NCI-H446 treated with DMSO at 0.1 percent for 48 hours (cell line): ENCODE measurements at places on chromosomes 6 and 20.

GRCh38 chr6:1242021-1242420, 69.9 kb upstream of the FOXQ1 start:
- DNase-seq, result no peak

DNA sequence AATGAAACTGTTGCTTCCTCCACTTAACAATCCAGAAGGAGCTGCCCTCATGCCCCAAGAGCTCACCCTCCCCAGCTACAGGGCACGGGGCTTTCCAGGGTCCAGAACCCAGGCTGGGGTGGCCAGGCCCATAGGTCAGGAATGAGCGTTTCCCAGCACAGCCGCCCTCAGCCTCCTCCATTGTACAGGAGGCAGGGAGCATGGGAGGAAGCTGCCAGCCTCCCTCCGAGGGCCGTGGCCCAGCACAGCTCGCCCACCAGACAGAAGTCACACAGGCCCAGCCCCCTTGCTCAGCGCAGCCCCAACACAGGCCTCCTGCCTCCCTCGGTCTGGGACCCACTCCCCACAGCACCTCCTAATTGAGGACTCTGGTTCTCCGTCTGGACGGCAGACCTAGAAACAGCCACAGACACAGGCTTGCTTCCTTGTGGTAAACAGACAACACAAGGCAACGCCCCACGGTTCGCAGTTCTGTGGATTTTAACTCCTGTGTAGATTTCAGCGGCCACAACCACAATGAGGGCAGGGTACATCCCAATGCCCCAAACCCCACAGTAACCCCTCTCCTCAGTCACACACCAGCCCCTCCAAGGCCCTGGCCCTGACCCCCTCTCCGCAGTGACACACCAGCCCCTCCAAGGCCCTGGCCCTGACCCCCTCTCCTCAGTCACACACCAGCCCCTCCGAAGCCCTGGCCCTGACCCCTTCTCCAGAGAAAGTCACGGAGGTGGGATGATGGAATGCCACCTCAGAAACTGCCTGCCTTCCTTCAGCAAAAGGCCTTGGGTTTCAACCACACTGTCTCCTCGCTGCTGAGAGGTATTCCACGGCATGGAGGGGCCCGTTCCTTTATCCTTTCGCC, 173.5 kb downstream of the DLL1 start:
- DNase-seq, result no peak

DNA sequence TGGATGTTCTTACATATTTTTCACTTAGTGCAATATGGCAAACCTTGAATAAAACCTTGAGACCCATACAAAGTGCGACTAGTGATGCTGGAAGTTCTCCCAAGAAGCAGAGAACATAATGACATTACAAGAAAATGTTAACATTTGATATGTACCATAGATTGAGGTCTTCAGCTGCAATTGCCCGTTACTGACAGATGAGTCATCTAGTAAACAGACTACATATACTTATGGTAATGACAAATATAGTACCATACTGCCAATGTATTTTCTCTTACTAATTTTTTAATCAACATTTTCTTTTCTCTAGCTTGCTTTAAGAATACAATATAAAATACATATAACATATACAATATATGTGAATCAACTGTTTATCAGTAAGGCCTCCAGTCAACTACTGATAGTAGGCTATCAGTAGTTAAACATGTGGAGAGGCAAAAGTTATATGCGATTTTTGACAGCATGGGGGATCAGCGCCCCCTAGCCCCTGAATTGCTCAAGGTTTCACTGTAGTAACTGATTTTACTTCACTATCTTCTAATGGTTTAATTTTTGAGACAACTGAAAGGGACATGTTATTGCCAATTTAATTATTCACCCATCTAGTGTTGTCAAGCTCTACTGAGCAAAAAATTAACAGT, 166.7 kb upstream of the ADGRB3 start:
- no peak for DNase-seq

- no peak for DNase-seq
These were observed 57.7 kb upstream of the SLC22A1 start for GRCh38 chr6:160063771-160064413.

DNA sequence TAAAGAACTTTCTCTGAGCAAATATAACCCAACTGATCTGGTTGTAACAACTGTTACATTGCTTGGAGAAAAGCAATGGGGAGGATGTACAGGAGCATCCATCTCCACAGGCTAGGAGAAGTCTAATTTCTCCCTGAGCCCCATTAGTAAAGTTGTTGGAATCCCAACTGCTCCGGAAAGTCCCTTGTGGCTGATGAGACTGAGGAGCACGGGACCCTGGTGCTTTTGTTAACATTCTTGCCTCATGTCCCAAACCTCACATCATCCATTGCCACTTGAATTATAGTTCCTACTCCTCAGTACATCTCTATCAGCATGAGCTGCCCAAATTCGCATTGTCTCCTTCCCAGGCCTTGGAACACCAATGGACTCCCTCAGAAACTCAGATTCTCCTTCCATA, 260.6 kb upstream of the BMP2 start:
- DNase-seq, result no peak

DNA sequence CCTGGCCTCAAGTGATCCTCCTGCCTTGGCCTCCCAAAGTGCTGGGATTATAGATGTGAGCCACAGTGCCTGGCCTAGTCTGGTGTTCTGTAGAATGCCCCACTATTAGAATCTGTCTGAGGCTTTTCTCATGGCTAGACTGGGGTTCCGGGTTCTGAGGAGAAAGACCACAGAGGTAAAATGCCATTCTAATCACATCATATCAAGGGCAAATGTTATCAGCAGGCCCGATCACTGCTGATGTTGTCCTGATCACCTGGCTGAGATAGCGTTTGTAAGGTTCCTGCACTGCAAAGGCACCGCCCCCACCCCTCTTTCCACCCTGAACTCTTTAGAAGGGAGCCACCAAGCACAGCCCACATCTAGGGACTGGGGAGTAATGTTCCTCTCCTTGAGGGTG, 6.7 kb upstream of the SRC start:
- no peak for DNase-seq

DNA sequence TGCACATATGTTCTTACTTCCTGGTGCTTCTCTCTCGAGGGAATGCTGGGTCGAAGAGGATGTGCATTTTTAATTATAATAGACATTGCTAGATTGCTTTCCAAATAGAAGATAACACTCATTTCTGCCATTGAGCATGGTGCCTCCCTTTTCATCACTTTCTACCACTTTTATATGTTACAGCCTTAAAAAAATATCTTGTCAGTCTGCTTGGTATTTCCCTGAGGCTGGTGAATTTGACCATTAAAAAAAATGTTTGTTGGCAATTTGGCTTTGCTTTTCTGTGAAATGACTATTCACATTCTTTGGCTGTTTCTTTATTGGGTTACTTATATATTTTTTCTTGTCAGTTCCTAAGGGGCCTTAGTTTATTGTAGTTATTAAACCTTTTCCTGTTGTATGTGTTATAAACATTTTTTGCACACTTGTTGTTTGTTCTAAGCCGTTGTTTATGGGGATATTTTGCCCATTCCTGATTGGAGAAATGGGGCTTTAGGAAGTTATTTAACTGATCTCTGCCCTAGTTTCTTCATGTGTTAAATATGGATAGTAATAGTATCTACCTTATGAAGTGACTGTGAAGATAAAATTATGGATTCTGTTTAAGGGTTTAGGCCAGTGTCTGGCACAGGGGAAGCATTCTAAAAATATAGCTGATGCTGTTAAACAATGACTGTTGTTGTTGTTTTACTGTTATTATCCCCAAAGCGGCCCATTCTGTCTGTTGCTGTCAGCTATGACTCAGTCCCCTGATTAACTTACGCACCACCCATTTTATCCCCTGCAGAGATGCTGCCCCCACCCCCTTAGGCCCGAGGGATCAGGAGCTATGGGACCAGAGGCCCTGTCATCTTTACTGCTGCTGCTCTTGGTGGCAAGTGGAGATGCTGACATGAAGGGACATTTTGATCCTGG, 3.8 kb downstream of the DDR1 start:
- DNase-seq, result no peak

GRCh38 chr20:51122931-51123658, 100.2 kb upstream of the KCNG1 start:
- DNase-seq, result no peak

GRCh38 chr6:36692220-36692619, 5.4 kb upstream of the RAB44 start:
- DNase-seq, result no peak

DNA sequence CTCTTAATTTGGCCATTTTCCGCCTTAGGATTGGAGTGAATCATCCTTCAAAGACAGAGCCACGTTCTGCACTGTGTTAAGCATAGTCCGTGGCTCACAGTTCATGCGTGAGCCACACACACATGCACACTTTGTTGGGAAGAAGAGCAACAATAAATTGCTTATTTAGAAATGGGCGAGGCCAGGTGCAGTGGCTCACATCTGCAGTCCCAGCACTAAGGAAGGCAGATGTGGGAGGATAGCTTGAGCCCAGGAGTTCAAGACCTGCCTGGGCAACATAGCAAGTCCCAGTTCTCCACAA, 131.3 kb downstream of the ZDHHC14 start:
- no peak for DNase-seq

DNA sequence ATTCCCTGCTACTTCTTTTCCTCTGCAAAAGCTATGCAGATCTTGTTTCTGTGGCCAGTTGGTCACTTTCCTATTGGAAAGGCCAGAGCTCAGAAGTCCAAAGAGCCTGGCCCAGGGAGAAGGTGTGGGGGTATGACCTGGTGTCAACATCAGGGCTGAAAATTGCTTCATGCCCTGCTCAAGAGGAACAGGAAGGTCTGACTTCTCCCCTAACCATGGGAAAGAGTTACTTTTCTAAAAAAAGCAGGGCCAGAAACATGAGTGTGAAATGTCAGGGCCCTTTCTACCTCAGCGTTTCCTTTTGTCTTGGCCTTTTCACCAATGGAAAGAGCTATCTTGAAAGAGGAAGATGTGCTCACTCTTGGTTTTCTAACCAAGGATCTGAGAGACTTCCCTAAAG, 117.4 kb downstream of the MAFB start:
- no peak for DNase-seq

DNA sequence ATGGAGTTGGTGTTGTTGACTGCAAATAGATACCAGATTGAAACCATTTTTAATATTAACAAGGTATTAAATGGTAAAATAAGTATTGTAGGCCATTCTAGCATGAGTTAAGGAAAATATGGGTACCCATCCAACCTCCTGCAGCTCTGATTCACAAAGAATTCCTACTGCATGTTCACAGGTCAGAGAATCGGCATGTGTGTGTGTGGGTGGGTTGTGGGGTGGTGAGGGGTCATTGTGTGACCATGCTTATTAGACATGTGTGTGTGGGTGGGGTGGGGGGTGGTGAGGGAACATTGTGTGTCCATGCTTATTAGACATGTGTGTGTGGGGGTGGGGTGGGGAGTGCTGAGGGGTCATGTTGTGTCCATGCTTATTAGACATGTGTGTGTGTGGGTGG, 3.2 kb downstream of the IYD start:
- DNase-seq, result no peak

GRCh38 chr6:149052350-149053106, 265.0 kb upstream of the TAB2 start:
- no peak for DNase-seq

DNA sequence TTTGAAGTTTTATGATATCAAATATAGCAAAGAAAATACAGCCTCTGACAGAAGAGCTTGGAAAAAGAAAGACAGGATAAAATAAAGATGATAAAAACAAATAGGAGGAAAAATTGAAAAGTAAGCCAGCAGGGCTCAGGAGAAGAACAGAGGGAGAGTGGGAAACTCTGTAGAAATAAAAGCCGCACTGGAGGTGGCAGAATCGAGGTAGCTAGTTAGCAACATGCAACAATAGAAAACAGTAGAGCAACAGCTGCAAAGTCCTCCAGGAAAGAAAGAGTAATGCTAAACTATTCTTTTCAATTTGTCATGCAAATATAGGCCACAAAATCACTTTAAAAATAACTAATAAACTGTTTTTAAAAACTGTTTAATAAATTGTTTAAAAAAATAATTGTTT, 28.8 kb downstream of the HBS1L start:
- no peak for DNase-seq

GRCh38 chr6:89853068-89853467, 23.4 kb downstream of the CASP8AP2 start:
- no peak for DNase-seq

DNA sequence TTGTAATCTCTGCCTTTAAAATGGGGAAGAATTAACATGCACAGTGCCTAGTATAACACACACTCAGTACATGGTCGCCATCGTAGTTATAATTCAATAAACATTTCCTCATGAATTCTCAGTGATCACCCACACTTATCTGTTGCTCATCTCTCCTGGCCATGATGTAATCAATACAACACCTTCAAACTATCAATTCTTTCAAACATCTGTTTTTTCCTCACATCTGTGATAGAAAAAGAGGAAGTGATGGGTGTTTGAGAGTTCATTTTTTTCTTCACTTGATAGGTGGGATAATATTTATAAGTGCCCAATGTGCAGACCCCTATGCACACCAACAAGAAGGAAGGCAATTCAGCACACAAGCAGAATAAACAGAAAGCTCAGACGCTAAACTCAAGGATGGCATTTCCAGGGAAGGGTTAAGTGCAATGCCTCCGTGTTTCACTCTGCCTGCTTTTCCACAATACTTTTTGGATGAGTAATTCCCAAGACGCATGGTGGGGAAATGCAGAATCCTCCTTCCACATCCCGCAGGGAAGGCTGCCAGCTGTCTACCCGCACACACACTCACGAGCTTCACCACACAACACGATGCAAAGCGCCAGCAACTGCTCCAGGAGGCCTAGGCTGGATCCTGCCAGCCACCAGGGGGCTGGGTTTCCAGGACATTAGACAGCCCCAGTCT, 100.3 kb downstream of the GMPR start:
- peak; percentile 77 for DNase-seq

DNA sequence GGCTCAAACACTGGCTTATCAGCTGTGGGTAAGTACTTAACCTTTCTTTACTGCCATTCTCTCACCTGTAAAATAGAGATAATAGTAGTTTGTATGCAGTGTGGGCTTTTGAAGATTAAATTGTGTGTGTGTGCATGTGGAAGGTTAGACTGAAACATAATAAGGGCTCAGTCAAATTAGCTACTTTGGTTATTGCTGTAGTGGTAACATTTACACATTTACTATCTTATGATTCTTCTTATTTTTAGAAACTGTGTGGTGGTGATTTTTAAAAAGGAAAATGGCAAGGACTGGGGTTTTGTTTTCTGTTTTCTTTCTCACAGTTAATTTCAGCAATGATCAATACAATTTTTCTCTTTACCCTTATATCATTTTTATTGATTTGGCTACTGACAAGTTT, 206.9 kb downstream of the NKAIN2 start:
- no peak for DNase-seq
